ENCODE measurements at places on chromosomes 5 and 9.

DNA sequence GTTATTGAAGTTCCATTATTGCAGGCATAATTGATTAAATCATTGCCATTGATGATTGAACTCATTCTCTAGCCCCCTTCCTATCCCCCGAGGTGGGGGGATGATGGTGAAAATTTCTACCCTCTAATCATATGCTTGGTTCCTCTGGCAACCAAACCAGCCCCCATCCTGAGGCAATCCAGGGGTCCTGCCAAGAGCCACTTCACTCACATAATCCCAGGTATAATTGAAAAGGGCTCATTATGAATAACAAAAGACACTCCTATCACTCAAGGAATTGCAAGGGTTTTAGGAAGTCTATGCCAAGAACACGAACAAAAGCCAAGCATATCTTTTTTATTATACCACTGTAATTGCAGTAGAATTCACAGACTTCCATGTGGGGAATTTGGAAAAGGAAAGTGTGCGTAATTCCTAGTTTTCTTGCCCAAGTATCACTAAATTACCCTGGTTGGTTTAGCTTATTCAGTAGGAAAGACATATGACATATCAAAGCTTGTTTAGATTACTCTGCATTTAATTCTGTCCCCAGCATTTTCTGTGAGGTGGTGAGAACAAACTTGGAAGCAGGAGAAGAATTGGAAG is 130.7 kb upstream of the TAF11L2 start:
- DNase-seq = no peak

- DNase-seq = no peak
Measured at GRCh38 chr5:126416266-126416925, 6.8 kb upstream of the GRAMD2B start.

DNA sequence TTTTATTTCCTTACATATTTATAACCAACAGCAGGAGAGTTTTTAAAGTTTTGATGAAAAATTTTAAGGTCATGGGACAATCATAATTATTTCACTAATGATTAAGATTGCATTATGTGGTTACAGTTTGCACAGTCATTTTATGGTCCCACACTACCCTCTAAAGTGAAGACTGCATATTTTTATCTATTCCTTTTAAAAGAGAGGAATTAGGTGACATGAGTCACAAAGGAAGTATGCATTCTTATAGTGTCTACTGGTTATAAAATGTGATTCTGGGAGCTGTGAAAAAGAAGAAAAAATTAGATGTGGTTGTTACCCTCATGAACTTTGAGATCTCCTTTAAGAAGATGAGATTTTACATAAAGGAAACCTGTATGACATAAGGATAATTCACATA is 87.9 kb upstream of the GRIA1 start:
- DNase-seq = peak; percentile 70

DNA sequence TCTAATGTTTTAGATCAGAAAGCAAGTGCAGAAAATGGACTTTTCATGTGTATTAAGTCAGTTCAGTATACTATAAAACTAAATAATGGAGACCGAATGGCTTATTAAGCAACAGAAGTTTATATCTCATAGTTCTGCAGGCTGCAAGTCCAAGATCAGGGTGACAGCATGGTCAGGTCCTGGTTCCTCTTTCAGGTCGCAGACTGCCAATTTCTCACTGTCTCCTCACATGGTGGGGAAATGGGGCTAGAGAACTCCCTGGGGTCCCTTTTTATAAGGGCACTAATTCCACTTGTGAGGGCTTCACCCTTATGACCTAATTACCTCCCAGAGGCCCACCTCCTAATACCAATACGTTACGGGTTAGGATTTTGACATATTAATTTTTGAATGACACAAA is 48.7 kb downstream of the RICTOR start:
- DNase-seq = no peak

- DNase-seq = no peak
Measured at GRCh38 chr5:131854134-131854533, 57.3 kb upstream of the FNIP1 start.

DNA sequence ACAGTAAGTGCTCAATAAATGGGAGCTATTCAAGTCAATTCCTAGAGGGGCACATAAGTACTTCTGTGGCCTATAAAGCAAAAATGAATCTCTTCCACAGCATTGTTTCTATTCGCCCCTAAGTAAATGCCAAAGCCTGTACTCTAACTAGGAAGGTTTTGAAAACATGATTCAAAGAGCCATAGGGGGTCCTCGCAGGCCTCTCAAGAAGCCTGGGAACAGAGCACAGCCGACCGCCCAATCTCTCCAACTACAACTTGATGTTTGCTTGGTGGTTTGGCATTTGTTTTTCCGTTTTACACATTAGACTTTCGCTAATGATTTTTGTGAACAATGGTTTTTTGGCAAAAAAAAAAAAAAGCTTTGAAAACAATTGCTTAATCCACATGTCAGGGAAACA is 19.4 kb downstream of the EFNA5 start:
- no peak for DNase-seq

DNA sequence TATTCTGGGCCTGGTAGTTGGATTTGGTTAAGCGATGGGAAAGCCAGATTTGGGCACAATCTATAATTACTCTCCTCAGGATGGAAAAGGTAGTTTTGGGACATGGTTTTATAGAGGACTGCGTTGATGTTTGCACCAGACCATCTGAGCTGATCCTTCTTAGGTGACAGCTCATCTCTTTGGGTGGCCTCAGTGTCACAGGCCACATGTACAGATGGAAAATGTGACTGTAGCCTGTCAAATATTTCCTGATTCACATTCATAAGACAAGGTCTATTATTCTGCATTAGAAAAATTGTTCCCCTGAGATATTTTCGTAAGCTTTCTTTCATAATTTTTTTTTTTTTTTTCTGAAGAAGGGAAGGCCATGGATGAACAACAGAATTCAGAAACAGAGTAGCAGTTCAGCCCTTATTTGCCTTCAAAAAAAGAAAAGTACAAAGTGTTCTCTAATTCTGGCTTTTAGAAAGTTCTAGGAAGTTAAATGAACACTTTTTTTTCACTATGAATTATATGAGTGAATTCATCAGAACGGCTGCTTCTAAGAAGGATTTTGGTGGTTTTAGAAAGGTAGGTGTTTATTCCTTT is 81.0 kb downstream of the NNT start:
- no peak for DNase-seq

DNA sequence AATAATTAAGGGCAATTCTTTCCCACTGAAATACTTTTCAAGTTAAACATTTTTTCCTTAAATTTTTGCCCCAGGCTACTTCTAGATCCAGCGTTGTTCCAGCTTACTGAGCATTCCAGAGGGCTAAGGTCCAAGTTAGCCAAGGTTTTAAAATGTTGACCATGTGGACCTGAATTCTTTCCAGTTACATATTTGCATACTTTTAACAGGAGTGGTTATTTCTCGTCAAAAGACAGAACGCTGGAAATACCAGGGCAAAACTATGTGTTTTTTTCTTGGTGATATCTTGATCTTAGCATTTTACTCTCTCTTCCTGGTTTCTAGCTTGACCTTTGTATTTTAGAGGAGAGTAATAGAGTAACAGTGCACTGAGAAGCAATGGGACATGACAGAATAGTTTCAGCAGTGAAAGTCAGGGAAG is 32.8 kb downstream of the TMC1 start:
- peak; percentile 77 for DNase-seq

DNA sequence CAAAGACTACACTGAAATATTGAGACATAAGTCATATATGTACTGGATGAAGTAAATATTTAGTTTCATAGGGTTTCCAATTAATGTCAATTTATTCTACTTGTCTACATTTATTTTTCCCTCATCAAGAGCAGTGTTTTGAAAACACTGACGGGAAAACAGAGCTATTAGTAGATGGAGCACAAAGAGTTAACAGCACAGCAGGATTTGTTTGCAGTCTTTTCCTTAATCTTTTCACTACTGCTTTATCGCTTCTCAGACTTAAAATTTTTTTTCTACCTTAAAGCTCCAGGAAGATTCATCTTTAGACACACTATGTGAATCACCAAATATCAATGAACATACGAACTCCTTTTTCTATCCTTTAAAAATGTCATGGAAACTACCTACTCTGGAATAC is 25.6 kb downstream of the PGGT1B start:
- no peak for DNase-seq

- no peak for DNase-seq
Measured at GRCh38 chr9:130387398-130387797, 57.4 kb upstream of the ASS1 start.

GRCh38 chr5:84634256-84634655 is 249.6 kb upstream of the EDIL3 start:
- no peak for DNase-seq

DNA sequence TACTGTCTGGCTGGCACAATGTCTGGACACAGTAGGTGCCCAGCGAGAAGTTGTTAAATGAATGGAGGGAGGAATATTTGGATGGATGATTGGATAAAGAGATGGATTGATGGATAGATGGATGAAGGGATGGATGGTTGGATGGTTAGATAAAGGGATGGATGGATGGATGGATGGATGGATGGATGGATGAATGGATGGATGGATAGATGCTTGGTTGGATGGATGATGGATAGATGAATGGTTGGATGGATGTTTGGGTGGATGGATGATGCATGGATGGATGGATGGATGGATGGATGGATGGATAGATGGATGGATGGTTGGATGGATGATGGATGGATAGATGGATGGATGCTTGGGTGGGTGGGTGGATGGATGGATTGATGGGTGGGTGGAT is 90.4 kb downstream of the UBE2QL1 start:
- no peak for DNase-seq

DNA sequence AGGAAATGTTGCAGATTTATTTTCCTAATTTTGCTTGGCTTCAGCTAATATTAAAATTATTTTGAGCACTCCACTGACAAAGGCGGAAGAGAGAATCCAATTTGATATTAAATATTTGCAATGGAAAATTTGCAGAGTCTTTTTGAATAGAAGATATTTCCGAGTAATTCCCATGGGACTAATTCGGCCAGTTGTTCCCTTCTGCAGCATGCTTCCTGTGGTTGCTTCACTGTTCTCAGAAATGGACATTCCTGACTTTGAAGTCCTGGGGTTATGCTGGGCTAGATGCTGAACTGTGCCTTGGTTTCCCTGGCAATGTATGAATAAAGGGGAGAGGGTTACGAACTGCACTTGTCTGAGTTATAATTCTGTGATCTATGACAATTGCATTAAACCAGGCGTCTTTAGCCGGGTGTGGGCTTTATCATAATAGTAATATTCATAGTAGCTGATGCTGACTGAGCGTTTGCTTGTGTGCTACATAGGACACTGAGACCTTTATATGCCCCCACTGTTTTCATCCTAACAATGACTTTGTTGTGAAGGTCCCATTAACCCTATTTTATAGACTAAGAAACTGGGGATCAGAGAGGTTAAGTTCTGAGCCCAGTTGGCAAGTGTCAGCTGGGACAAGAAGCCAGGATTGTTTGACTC is 114.5 kb upstream of the SPRY4 start:
- no peak for DNase-seq

DNA sequence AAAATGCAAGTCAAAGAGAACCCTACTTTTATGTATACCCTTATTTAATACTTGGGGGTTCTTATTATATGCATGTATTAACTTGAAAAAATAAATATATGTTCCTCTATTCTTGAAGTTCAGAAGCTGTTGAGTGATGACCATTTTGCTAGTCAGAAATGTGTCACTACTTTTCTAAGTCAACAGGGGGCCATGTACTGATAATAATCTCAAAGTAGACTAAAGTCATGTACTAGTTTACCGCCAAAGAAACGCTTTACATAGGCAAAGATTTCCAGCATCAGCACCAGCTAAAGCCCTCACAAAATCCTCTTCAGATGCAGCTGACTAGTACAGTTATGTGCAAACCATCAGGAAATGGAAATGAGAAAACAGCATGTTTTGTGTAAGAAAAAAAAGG is 5.7 kb upstream of the BHMT start:
- no peak for DNase-seq

DNA sequence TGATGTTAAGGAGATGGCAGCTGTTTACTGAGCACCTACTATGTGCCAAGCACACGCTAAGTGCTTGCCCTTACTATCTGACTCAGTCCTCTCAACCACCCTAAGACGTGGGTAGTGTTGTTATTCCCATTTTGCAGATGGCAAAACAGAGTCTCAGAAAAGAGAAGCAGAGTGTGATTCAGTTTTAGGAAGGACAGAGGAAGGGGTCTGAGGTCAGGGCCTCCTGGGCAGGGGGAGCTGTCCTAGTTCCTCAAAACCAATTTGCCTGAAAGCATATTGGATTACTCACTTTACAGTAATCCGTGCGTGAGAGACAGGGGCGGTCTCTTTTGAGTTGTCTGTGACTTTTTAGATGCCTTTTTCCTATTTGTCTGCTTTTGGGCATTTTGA is 23.2 kb downstream of the DNM1 start:
- DNase-seq = no peak

GRCh38 chr9:101636247-101636646 is 41.5 kb upstream of the PPP3R2 start:
- no peak for DNase-seq

- DNase-seq = no peak
Measured at GRCh38 chr9:113380869-113381378, 4.1 kb upstream of the HDHD3 start.

DNA sequence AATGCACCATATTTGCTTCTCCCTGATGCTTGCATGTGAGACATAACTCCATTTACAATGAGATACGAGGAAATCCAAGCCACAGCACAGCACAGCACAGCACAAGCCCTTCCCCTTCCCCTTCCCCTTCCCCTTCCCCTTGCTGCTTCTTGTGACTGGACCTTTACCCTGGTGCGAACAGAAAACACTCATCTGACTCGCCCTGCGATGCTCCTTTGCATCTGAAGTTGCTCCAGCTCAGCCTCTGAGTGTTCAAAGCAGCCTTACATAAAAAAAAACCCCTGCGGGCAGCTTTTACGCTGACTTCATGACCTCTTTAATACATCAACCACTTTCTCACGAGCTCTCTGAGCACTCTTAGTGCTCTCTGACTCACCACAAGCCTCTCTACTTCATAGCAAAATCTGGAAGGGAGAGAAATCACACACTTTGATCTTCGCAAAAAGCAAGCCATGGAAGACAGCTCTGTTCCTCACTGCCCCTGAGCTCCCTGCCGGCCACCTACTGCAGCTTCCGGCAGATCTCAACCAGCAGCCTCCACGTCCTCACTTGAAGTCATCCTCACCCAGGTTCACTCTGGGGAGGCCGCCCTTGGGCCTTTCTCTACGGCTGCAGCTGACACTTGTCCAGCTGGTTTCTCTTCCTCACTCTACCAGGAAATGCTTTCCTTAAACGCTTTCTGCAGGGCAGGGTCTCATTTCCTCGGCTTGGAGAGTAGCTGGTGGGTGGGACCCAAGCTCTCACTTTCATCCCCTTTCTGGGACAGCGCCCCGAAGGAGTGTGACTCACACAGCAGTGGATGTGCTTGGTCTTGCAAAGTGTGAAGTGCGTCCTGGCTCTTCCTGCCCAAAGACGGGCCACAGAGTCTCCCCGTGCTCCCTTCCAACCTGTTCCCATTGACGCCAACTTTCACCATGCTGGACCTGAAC is 5.3 kb downstream of the SLC34A1 start:
- no peak for DNase-seq
